ENCODE measurements at places on chromosomes 7 and 10.

- DNase-seq = no peak
These were observed 213.9 kb upstream of the SH2B2 start for GRCh38 chr7:102072636-102073209.

GRCh38 chr10:72035252-72035887 lies 53.0 kb downstream of the SPOCK2 start:
- no peak for DNase-seq

DNA sequence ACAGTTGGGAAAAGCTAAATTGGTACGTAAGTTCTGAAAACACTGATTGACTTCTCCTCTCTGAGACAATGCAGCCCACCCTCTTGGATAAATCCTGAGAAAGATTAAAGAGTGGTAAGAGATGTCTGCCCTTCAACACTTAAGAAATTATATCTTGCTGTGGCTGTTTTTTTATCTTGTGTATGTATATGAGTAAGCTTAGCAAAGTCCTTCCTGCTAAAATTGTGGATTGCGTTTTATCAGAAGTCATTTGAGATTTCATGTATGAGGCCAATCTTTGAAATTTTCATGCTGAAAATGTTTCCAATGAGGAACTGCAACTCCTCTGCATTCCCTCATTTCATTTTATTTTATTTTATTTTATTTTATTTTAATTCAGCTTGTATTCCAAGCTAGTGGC lies 106.2 kb upstream of the INHBA start:
- DNase-seq = no peak

- DNase-seq = no peak
These were observed 10.5 kb upstream of the COMMD3 start for GRCh38 chr10:22305721-22306120.

DNA sequence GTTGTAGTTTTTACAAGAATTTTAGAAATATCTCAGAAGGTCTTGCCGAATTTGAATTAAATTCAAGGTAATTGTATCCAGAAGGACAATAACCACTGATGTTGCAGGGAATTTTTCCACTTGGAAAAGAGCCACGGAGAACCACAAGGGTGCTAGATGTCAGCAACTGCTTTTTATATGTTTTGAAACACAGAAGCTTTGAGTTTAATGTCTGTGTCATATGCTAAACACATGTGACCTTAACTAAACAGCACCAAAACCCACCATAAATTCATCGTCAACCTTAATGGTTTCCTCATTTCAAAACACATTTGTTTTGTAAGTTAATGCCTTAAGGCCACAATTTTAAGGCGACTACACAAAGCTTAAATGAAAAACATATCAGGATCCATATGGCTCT lies 106.9 kb downstream of the COL28A1 start:
- no peak for DNase-seq

GRCh38 chr7:30968747-30969603 lies 5.2 kb downstream of the GHRHR start:
- no peak for DNase-seq

- DNase-seq = peak; percentile 48
These were observed 129.1 kb upstream of the PPP1R3A start for GRCh38 chr7:114047889-114048288.

DNA sequence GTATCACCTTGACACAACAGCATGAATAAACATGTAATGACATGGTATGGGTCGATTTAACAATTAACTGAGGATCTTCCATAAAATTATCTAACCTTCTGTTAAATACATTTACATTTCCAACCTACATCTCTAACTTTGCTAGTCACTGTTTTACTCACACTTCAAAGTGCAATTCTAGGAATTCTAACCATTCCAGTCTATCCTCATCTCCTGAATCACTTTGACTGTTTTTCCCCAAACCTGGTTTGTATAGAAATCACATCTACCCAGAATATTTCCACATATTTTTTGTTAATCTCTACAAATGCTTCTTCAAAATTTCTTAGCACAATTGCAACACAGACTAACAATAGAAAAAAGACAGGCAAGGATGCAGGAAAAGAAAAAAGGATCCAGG lies 6.2 kb downstream of the ABI1 start:
- DNase-seq = no peak

- DNase-seq = no peak
These were observed 651.5 kb downstream of the LRMDA start for GRCh38 chr10:76082956-76083355.

- DNase-seq = no peak
These were observed 364.7 kb upstream of the POM121L12 start for GRCh38 chr7:52670608-52671225.

GRCh38 chr7:36131026-36131425 lies 22.0 kb upstream of the EEPD1 start:
- DNase-seq = no peak

DNA sequence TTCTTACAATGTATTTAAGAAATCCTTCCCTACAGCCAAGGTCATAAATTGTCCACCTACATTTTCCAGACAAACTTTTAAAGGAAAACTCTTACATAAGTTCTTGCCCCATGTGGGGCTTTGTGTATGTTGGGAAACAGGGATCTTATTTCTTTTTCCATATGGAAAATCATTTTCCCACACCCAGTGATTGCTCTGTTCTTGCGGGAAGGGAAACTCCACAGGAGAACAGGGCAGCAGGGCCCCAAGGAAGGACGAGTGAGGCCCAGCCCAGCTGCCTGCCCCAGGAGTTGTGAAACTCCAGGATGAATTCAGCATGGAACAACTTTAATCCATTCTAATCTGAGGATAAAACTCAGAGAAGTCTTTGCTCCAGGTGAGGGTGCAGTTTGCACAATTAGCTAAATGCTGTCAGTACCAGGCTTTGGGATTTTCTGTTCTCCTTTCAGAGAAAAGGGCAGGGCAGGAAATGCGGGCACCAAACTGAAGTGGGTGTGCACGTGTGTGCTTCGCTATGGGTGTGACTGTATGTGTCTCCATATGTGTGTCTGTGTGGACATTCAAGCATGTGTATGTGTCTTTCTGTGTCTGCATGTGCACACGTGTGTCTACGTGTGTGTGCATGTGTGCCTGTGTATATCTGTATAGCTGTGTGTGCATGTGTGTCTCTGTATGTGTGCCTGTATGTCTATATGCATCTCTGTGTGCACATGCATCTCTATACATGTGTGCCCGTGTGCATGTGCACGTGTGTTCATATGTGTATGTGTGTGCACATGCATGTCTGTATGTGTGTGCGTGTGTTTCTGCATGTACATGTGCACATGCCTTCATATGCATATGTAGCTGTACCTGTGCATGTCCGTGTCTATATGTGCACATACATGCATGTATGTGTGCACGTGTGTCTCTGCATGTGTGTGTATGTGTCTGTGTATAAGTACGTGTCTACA lies 102.0 kb upstream of the FAM20C start:
- DNase-seq = no peak

DNA sequence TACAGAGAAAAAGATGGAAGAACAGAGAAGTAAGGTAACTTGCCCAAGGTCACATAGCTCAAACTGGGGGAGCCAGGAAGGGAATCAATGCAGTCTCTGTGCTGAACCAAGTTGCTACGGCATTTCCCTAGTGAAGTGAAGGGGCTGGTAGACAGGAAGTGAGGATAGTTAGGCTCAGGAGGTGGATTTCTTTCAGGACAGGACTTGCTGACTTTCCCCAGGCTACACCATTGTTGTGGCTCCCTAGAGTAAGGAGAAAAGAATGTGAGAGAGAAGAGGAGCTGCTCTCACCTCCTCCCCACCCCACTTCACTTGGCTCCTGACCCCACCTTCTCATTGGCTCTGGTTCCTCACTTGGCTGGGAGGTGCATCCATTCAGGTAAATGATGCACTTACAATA lies 316.9 kb downstream of the INHBA start:
- DNase-seq = no peak

- DNase-seq = no peak
These were observed 69.4 kb downstream of the COL13A1 start for GRCh38 chr10:69871074-69871473.

DNA sequence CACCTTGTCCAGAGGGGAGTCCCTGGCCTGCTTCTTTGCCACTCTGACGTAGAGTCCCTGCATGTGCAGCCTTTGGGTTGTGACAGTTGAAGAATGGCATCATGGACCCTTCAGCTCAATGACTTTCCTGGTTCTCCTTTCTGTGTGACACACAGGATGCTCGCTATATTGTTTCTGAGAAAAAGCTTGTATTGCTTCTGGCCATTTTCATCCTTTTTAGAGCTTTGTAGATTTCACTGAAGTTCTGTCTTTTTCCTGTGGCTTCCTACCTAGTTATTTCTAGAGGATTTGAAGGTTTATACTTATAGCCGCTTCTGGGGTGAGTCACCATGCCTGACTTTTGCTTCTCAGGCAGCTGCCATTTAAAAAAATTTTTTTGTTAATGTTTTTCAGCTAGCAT lies 27.0 kb downstream of the SND1 start:
- no peak for DNase-seq

DNA sequence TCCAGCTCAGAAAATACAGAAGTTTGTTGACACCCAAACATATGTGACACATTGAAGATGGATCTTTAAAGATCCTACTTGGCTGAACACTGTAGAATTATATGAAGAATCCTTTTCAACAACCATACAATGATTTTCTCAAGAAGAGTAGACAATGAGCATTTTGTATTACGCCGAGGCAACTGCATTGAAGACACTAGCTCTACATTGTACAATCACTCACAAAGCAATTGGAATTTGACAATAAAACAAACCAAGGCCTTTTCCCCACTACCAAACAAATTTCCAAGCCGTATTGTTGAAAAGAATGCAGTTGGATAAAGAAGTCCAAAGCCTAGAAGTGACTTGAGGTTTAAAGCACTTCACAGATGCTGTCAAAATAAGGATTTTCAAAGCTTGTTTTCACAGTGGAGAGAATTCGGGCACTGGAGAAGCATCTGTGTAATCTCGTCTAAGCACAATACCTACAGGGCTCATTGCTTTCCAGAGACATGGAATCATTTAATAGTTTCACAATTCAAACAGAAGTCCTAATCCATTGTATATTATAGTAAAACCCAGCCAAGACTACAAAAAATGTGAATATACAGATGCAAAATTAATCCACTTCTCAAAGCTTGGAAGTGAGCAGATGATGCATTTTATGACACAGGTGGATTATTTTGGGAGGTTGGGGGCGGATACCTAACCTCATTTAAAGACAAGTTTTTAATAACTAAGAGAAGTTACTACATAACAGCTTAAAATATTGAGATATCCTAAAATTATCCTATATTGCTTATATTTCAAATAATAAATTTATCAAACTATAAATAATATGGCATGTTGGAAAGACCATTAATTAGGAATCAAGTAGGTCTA lies 78.6 kb downstream of the SORCS1 start:
- no peak for DNase-seq

DNA sequence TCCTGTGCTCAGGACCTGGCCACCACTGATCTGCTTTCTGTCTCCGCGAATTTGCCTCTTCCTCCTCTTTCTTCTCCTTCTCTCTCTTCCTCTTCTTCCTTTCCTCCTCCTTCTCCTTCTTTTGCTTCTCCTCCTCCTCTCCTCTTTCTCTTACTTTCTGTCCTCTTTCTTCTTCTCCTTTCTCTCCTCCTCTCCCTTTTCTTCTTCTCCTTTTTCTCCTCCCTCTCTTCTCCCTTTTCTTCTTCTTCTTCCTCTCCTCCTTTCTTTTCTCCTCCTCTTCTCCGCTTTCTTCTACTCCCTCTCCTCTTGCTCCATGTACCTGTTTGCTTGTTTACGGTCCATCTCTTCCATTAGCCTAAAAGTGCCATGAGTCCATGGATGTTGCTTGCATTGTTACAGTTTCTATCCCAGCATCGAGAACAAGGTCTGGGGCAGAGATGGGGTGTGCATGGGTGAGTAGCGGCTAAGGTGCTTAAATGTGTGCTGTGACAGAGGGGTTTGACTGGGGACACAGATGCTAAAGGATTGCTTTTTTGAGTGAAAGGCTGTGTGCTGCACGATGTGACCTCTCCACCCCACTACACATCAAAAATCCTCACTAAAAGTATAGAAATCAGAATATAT lies 7.7 kb downstream of the SH2D4B start:
- no peak for DNase-seq

GRCh38 chr10:13820119-13820963 lies 233.6 kb downstream of the PRPF18 start:
- no peak for DNase-seq

GRCh38 chr7:138658889-138659288 lies 42.3 kb downstream of the SVOPL start:
- DNase-seq = no peak

GRCh38 chr7:101185258-101185839 lies 5.3 kb upstream of the NAT16 start:
- DNase-seq = no peak

- DNase-seq = no peak
These were observed 14.7 kb upstream of the LRRN3 start for GRCh38 chr7:111076205-111076604.

GRCh38 chr7:26454180-26454579 lies 162.5 kb downstream of the SNX10 start:
- DNase-seq = no peak
